Epithelial cell of proximal tubule (primary cell): ENCODE measurements at places on chromosomes 11 and 22. TPM values are rescaled to one million over a fixed set of nuclear protein-coding genes. Genes with fewer than 3 reads are reported as not detected.

The OTOG gene
- not detected in 2 replicates for total RNA-seq

The ABCC8 gene
- total RNA-seq = not detected in 2 replicates

- DNase-seq = no peak
These were observed 3.4 kb downstream of the GPHA2 start for GRCh38 chr11:64932324-64932723.

The SCGB1D2 gene
- total RNA-seq = not detected in 2 replicates

The GNAZ gene
- 5.6 and 10.3 TPM in 2 replicates for total RNA-seq

DNA sequence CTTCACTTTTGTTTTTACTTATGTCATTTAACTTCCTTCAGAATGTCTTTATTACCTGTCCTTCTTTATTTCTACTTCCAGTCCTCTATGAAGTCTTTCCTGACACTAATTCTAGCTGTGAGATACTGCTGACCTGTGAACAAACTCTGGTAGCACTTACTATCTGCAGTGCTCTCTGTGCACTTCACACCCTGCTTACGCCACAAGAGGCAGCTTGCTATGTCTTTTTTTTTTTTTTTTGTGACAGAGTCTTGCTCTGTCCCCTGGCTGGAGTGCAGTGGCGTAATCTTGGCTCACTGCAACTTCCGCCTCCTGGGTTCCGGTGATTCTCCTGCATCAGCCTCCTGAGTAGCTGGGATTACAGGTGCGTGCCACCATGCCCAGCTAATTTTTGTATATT is 10.7 kb downstream of the STIM1 start:
- DNase-seq = no peak

The ARFGAP2 gene
- total RNA-seq = 94.0 and 97.3 TPM in 2 replicates

DNA sequence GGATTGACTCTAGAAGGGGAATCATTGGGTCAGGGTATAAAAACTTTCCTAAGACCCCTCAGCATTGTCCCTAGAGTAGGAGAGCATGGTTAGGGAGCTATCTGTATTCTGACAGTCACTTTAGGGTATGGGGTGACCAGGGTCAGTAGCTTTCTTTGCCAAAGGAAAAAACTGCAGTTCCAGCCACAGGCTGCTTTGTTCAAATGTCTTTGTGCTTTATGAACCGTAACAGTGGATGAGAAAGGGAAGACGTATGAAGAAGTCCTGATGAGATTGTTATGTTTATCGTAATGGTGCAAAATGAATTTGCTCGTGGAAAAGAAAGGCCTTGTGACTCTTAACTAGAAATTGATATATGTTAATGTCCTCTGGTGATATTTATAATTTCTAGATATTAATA is 30.0 kb downstream of the CYB5R2 start:
- DNase-seq = no peak
